ENCODE measurements at places on chromosomes 7 and 10. TPM values are rescaled to one million over a fixed set of nuclear protein-coding genes. Genes with fewer than 3 reads are reported as not detected.

DNA sequence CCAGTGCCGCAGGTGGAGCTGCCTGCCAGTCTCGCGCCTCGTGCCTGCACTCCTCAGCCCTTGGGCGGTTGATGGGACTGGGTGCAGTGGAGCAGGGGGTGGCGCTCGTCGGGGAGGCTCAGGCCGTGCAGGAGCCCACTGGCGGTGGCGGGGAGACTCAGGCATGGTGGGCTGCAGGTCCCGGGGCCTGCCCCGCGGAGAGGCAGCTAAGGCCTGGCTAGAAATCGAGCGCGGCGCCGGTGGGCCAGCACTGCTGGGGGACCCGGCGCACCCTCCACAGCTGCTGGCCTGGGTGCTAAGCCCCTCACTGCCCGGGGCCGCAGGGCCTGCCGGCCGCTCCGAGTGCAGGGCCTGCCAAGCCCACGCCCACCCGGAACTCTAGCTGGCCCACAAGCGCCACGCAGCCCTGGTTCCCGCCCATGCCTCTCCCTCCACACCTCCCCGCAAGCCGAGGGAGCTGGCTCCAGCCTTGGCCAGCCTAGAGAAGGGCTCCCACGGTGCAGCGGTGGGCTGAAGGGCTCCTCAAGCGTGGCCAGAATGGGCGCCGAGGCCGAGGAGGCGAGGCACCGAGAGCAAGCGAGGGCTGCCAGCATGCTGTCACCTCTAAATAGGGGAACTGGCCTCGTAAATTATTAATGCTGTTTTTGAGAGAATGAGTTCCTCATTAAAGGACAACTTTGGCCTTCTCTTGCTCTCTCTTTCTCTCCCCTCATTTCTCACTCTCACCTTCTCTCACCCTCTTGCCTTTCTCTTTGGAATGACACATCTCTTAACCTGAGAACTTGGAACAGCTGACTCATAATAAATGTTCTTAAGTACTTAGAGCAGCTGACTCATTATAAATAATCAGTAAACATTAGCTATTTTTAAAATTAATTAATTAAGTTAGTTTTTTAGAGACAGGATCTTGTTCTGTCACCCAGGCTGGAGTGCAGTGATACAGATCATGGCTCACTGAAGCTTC is 4.9 kb downstream of the ACADSB start:
- DNase-seq, result no peak
- H3K27me3 ChIP-seq, result no peaks in the 10 kb centered on the region
- no peak overlapping the region for H3K27ac ChIP-seq
- peaks cover 6% of the 10 kb centered on the region for H3K36me3 ChIP-seq

- H3K4me3 ChIP-seq, result peak overlapping the region; percentile 56
- no peak for DNase-seq
- no peaks in the 10 kb centered on the region for H3K36me3 ChIP-seq
- H3K27me3 ChIP-seq, result peaks cover 48% of the 10 kb centered on the region
Measured at GRCh38 chr7:24756545-24757352, 515 bp downstream of the GSDME start.

Gene GPR85
- total RNA-seq, result not detected

Gene GOLGA7B
- 6.1 TPM for total RNA-seq

Gene MSMB
- total RNA-seq, result not detected

Data from CD4-positive, alpha-beta T cell (primary cell).